PC-3 (cell line): ENCODE measurements at places on chromosomes 16 and 17. TPM values are rescaled to one million over a fixed set of nuclear protein-coding genes. Genes with fewer than 3 reads are reported as not detected.
A peak's percentile ranks its signal among the peaks of the same experiment; 100 is the strongest.

TMC7 gene
- total RNA-seq = 5.3 and 6.9 TPM in 2 replicates

CDH1 gene
- 100 and 124 TPM in 2 replicates for total RNA-seq

- no peak overlapping the region for H3K27ac ChIP-seq
- 0 out of 2 replicates have a peak, but pooled peaks cover 10% of the 10 kb centered on the region for H3K4me1 ChIP-seq
- peak; percentile 27 for DNase-seq
- 0 out of 2 replicates have a peak, but pooled peaks cover 15% of the 10 kb centered on the region for H3K27me3 ChIP-seq
Measured at GRCh38 chr16:56294579-56294978, 103.3 kb downstream of the GNAO1 start.

DNA sequence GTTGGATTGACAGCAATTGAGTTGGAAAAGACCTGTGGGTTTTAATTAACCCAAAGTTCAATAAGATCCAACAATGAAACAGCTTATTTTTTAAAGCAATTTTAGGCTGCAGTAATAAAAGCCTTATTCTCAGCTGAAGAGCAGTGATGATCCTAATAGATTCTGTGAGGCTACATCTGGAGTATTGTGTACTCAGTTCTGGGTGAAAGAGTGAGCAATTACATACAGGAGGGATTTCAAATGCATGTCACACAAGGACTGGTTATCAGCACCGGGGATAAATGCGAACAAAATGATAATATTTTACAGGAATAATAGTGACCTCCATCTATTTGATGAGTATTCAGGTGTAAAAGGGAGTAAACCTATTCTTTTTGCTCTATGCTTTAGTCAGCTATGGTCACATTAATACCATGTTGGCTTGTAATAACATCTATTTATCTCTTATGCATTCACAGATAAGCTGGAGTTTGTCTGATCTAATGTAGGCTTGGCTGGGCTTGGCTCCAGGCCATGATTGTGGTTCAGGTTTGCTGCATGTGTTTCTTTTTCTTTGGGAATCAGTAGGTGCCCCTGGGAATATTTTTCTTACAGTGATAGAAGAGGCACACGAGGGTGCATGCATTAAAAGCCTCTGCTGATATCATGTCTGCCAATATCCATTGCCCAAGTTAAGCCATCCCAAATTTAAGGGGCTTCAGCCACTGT, 22.2 kb upstream of the TOX3 start:
- no peak overlapping the region for H3K4me3 ChIP-seq
- H3K36me3 ChIP-seq = no peaks in the 10 kb centered on the region
- DNase-seq = no peak
- no peak overlapping the region for H3K27ac ChIP-seq

- H3K36me3 ChIP-seq = no peaks in the 10 kb centered on the region; the same call in 1 of the 2 replicates
- no peaks in the 10 kb centered on the region for H3K4me1 ChIP-seq
- H3K4me3 ChIP-seq = no peak overlapping the region
Measured at GRCh38 chr17:10772425-10773380, 31.2 kb downstream of the TMEM238L start.

DNA sequence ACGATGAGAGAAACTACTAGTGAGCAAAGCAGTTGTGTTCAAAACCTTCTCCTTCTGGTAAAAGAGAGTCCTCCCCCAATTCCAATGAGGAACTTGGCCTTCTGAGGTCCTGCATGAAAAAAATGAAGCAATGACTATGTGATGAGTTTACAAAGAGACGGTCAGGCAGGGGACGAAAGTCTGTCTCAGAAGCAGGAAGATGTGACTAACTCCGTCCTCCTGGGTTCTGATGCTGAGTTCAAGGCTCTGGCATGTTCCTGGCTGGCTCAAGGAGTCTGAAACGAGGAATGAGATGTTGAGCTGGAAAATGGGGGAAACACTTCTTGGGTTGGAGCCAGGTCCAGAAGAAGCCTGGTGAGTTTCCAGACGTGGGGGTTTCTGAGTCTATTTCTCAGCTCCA, 129.6 kb downstream of the CPPED1 start:
- no peaks in the 10 kb centered on the region for H3K4me1 ChIP-seq
- H3K27me3 ChIP-seq = no peaks in the 10 kb centered on the region
- H3K4me3 ChIP-seq = no peak overlapping the region
- no peaks in the 10 kb centered on the region for H3K36me3 ChIP-seq
- no peak for DNase-seq

DNA sequence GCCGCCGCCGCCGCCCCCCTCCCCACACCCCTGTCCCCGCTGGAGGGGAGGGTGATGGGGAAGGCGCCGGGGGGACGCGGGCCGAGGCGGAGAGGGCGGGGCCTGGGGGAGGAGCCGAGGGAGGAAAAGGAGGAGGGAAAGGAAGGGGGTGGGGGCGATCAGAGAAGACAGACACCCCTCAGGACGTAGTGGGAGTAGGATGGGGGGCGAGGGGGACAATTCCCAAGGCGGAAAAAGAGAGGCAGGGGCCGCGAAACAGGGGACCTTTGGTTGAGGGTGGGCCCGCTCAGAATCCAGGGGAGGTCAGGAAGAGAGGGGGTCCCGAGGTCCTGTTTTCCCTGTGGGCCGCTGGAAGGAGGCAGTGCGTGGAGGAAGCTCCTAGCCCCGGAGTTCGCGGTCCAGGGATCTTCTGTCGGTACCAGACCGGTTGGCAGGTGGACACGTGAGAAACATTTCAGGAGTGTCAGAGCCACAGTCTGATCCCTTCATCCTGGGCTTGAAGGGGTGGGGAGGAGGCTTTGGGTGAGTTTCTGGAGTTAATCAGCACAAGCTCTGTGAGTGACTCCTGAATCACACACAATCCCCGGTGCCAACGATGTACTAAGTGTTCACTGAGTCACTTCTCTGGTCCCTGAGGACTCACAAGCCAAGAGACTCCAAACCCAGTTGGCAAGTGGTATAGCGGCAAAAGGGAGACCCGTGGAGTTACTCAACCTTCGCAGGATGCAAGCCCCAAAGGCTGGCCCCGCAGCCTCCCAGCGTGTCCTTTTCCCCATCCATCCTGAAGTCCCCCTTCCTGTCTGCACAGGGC, at the start of gene XYLT1:
TSS of gene XYLT1 (minus strand) at position 53 of the 811 bp plus-strand sequence. CDS start 164 bp downstream, outside the sequence.
- no peak within 1 kb of the TSS for H3K4me3 ChIP-seq
- H3K27me3 ChIP-seq = peaks cover 15% of the 10 kb centered on the region
- no peaks in the 10 kb centered on the region; the same call in 1 of the 2 replicates for H3K36me3 ChIP-seq
- no peaks in the 10 kb centered on the region for H3K4me1 ChIP-seq
- H3K27ac ChIP-seq = no peak within 1 kb of the TSS
